Colonic mucosa (tissue), 4 donors: ENCODE measurements at places on chromosomes 11 and 22. TPM values are rescaled to one million over a fixed set of nuclear protein-coding genes. Genes with fewer than 3 reads are reported as not detected.
A peak's percentile ranks its signal among the peaks of the same experiment; 100 is the strongest.

DNA sequence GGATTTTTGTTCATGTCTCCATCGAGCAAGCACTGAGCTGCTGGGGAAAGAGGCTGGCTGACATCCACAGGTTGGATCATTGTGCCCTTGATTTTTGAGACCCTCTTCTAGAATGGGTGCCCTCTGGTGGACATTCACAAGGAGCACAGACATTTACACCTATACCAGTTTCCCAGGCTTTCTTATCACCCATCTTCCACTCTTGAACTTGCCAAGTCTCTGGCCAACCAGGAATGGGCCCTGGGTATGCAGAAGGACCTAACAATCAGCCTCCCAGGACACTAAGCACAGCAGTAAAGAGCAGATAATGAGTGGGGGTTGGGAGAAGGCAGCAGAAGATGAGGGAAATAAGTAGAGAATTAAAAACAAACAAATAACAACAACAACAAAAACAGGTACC lies 5.7 kb upstream of the INTS4 start:
- no peaks in the 10 kb centered on the region for H3K4me1 ChIP-seq
- peak; percentile 33 for DNase-seq
- no peak overlapping the region for H3K27ac ChIP-seq
- H3K36me3 ChIP-seq = no peaks in the 10 kb centered on the region
- no peaks in the 10 kb centered on the region for H3K27me3 ChIP-seq
- H3K4me3 ChIP-seq = no peak overlapping the region

GRCh38 chr11:77103319-77103718 lies 679 bp downstream of the OMP start:
- H3K27ac ChIP-seq = no peak overlapping the region
- DNase-seq = no peak
- peaks cover 17% of the 10 kb centered on the region for H3K4me1 ChIP-seq
- no peaks in the 10 kb centered on the region for H3K36me3 ChIP-seq

GRCh38 chr11:44178381-44178780 lies 82.9 kb downstream of the EXT2 start:
- no peak for DNase-seq
- H3K36me3 ChIP-seq = no peaks in the 10 kb centered on the region
- no peaks in the 10 kb centered on the region for H3K27me3 ChIP-seq
- no peaks in the 10 kb centered on the region for H3K4me1 ChIP-seq
- no peak overlapping the region for H3K4me3 ChIP-seq
- H3K27ac ChIP-seq = no peak overlapping the region

- H3K4me3 ChIP-seq = no peak overlapping the region
- no peaks in the 10 kb centered on the region for H3K36me3 ChIP-seq
- H3K27me3 ChIP-seq = no peaks in the 10 kb centered on the region
- H3K27ac ChIP-seq = peak overlapping the region; percentile 31
- peak; percentile 71 for DNase-seq
Observed at GRCh38 chr11:63847363-63847762, 8.5 kb downstream of the MARK2 start.

Gene OSBP2
- 4.3 TPM for total RNA-seq
